ENCODE measurements at places on chromosomes 5 and 9.

GRCh38 chr9:98075332-98075805 is 18.8 kb downstream of the NANS start:
- DNase-seq, result no peak

GRCh38 chr9:13726746-13727145 is 447.3 kb upstream of the MPDZ start:
- DNase-seq, result no peak

GRCh38 chr5:147485046-147485445 is 24.8 kb downstream of the DPYSL3 start:
- no peak for DNase-seq

- no peak for DNase-seq
Observed at GRCh38 chr5:110663525-110663924, 62.9 kb downstream of the TMEM232 start.

DNA sequence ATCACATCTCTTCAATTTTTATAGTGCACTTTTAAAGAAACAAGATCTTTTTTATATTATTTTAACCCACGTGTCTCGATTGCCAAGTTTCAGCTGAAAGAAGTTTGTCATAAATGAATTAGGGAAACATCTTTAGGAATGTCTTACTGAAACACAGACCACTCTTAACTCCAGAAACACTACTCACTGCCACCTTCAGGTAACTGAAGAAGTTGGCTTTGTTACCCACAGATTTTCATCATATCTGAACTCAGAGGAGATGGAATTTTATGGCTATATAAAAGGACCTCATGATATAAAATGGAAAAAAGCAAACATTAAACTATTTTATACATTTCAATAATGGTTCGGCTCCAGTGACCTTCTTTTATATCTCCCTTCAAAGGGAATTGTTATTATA is 158.0 kb downstream of the SEMA5A start:
- DNase-seq, result no peak

- no peak for DNase-seq
Observed at GRCh38 chr5:74540622-74541021, 99.9 kb downstream of the ENC1 start.

- no peak for DNase-seq
Observed at GRCh38 chr5:17364987-17365810, 132.8 kb upstream of the TAF11L2 start.

- DNase-seq, result no peak
Observed at GRCh38 chr5:91607675-91608074, 224.6 kb upstream of the ARRDC3 start.

DNA sequence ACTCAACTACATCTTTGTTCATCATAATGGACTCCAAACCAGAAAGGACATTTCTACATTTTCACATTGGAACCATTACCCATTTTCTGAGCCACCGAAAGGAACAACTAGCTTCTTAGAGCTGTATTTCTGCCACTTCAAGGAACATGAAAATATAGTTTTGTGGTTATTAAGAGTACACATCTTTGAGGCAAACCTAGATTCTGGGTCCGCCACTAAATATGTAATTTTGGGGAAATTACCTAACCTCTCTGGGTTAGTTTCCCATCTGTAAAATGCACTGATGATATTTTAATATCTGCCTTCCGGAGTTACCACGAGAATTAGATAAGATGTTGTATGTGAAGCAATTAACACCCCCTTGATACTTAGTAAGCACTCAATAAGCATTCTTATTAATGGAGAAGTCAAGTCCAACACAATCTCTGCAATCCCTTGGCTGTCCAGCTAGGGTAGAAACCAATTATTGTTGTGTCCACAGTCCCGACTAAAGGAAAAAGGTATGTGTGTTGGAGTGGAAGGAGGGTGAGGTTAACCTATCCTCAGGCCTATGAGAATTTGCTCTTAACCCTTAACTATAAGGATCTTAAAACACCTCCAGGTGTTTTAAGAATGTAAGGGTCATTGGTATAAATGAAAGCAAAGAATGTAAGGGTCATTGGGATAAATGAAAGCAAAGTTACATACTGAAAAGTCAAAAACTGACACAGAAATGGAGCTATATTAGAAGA is 94.0 kb upstream of the PTGER4 start:
- no peak for DNase-seq

- DNase-seq, result no peak
Observed at GRCh38 chr9:107894572-107895261, 405.1 kb upstream of the KLF4 start.

GRCh38 chr5:160887780-160888179 is 35.8 kb upstream of the ATP10B start:
- DNase-seq, result no peak

DNA sequence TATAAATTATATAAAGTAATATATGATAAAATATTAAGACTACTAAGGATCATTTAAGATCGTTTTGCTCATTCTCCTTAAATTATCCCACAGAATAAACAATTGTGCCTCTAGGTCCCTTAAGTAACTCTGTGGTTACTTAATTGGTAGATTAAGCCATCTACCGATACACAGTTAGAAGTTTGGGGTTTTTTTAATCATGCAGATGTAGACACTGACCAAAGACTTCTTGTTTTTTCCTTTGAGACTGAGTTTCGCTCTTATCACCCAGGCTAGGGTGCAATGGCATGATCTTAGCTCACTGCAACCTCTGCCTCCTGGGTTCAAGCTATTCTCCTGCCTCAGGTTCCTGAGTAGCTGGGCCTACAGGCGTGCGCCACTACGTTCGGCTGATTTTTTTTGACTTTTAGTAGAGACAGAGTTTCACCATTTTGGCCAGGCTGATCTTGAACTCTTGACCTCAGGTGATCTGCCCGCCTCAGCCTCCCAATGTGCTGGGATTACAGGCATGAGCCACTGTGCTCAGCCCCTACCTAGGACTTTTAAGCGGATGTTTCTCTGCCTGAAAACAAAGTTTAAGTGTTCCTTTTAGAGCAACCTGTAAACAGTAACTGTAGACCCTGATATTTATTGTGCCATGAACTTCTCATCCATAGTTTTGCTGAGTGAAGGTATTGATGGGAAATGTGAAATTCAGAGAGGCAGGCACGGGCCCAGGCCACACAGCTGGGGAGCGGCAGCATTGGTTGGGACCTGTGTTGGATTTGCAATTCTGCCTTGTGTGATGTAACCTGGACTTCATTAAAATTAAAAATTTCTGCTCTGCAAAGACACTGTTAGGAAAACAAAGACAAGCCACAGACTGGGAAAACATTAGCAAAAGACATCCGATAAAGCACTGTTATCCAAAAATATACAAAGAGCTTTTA is 11.6 kb downstream of the CEL start:
- DNase-seq, result no peak

GRCh38 chr5:65013166-65013565 is 244.4 kb downstream of the CWC27 start:
- DNase-seq, result no peak

DNA sequence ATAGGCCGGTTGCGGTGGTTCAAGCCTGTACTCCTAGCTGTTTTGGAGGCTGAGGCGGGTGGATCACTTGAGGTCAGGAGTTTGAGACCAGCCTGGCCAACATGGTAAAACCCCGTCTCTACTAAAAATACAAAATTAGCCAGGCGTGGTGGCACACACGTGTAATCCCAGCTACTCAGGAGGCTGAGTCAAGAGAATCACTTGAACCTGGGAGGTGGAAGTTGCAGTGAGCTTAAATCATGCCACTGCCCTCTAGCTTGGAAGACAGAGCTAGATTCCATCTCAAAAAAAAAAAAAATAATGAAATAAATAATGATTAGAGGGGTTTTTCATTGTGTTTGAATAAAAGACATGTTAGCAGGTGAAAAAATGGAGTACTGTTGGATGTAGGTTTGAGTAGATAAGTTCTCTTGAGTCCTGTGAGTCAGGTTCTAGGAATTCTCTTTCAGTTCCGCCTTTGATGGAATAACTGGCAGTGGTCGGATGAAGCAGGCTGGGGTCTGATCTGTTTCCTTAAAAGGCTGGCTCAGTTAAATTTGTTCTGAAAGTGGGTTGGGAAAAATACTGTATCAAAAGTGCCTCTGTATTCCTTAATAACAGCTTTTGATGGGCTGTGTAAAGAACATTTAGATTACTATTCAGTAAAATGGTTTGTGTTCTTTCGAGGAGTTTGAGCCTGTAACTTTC is 73.2 kb downstream of the AOPEP start:
- DNase-seq, result no peak

DNA sequence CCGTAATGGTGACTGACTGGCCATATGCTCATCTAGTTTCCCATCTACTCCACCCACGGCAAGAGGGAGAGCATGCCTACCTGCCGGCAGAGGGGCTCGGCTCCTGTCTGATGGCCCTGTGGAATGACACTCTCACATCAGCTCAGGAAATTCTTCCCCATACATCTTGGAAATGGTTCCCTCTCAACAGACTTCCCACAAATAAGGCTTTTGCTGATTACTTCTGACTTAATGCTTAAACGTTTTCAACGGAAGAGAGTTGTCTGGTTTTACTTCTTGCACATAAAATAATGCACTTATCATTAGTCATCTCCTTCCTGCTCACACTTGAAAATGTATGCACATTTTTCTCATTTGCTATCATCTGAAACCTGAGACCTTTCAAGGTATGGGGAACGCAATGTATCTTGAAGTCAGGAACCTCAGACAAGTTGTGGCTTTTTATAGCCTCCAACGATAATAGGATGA is 129.5 kb downstream of the TTLL11 start:
- no peak for DNase-seq

GRCh38 chr5:168364750-168365550 is 73.5 kb downstream of the WWC1 start:
- DNase-seq, result no peak

DNA sequence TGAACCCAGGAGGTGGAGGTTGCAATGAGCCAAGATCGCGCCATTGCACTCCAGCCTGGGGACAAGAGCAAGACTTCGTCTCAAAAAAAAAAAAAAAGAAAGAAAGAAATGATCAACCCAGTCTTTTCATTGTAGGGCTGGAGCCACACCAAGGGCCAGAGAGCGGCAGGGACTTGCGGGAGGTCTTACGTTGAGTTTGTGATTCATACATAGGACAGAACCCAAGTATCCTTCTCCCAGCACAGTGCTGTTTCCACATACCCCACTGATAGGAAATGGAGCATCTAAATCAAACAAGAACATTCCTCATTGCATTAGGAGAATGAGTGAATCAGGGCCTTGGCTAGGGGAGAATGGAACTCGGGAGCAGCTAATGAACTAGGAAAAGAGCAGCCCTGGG is 3.5 kb upstream of the TNIP1 start:
- DNase-seq, result no peak

GRCh38 chr9:138112791-138113600 is 235.4 kb downstream of the CACNA1B start:
- no peak for DNase-seq

DNA sequence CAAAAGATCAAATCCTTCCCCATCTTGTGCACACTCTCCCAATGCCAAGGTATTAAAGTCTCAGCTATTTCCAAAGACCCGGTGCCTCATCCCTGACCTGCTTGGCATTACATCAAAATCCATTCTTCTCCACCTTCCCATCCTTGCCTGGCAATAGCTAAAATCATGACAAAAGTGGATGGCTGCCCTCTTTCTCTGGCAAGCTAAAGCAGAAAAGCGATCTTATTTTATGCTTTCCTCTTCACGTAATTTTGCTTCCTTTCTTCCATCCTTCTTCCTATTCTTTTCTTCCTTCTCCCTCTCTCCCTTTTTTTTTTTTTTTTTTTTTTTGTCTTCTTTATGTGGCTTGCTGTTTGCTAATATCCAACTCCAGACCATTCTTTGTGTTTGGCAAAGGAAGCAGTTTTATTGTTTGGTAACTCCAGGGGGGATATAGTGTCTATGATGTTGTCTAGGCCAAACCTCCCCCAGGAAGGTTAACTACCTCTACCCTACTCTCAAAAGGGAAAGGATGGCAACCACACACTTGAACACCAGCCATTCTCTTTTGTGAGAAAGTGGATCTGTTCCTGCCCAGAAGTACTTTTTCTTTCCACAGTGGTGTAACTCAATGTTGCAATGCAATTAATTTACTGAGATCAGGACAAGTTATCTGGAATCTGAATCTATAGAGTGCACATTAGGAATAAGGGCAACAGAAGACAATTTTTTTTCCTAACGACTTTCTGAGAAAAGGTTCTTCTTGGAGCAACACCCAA is 120.9 kb upstream of the TMEM161B start:
- DNase-seq, result no peak

GRCh38 chr9:115891929-115892328 is 261.7 kb upstream of the PAPPA start:
- no peak for DNase-seq

DNA sequence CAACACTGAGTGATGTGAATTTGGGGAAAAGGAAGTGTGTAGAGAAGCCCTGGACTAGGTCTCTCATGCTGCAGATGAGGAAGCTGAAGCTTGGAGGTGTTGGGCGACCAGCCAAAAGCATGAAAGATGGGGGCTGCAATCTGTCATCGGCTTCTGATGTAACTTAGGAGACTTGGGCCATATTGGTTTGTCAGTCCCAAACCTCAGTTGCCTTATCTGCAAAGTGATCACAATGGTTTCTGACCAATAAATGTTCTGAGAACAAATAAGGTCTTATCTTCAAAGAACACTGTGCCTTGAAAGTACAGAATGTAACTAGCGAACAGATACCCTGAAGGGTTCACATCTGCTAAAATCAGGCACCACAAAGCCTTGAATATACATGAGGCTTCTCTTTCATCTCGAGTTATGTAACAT is 198.4 kb upstream of the NR3C1 start:
- DNase-seq, result no peak

DNA sequence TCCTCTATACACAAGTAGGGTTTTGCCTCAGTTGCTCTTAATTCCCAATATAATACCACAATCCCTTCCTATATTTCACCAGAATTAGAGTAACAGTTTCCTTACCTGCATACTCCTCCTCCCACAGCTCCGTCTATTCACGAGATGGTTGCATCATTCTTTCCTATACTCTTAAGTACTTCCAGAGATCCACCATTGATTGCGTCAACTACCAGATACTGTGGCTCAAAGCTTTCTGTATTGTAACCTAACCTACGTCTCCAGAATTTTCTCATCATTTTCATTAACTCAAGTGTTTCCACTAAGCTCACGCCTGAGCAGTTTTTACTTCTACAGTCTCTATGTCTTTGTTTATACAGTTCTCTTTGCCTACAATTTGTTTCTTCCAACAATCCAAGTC is 31.2 kb upstream of the MINAR2 start:
- no peak for DNase-seq

DNA sequence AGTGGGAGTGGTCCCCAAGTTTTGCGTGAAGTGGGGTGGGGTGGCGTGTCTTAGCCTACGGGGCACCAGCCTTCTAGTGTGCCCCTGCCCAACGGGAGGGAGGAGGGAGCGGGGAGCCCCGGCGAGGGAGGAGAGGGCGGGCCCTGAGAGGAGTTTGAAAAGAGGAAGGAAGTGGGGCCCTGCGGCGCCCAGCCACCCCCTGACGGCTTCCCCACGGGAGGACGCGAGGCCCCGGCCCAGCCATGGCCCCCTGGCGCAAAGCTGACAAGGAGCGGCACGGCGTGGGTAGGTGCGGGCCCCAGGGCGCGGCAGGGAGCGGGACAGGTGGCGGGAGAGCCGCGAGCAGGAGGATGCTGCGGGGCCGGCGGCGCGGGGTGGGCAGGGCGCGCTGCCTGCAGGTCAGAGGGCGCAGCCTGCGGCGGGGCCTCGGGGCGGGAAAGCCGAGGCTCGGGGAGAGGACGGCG is at the start of gene DOCK2:
Gene DOCK2 (plus strand): TSS at position 191 of the 464 bp plus-strand sequence. CDS start 52 bp downstream, at position 243.
- DNase-seq, result no peak

Data from NCI-H1105 (cell line).